ENCODE measurements at places on chromosomes 16 and 17. TPM values are rescaled to one million over a fixed set of nuclear protein-coding genes. Genes with fewer than 3 reads are reported as not detected.

Gene GLP2R
- total RNA-seq = not detected

Gene ADAMTS18
- not detected for total RNA-seq

Gene FNDC8
- not detected for total RNA-seq

Gene IRX5
- 4.5 TPM for total RNA-seq

Gene CPNE7
- 17.6 TPM for total RNA-seq

Gene RPA1
- 84.3 TPM for total RNA-seq

Gene CSF3
- total RNA-seq = 0.22 TPM

Gene TBC1D3C
- total RNA-seq = 1.6 TPM

DNA sequence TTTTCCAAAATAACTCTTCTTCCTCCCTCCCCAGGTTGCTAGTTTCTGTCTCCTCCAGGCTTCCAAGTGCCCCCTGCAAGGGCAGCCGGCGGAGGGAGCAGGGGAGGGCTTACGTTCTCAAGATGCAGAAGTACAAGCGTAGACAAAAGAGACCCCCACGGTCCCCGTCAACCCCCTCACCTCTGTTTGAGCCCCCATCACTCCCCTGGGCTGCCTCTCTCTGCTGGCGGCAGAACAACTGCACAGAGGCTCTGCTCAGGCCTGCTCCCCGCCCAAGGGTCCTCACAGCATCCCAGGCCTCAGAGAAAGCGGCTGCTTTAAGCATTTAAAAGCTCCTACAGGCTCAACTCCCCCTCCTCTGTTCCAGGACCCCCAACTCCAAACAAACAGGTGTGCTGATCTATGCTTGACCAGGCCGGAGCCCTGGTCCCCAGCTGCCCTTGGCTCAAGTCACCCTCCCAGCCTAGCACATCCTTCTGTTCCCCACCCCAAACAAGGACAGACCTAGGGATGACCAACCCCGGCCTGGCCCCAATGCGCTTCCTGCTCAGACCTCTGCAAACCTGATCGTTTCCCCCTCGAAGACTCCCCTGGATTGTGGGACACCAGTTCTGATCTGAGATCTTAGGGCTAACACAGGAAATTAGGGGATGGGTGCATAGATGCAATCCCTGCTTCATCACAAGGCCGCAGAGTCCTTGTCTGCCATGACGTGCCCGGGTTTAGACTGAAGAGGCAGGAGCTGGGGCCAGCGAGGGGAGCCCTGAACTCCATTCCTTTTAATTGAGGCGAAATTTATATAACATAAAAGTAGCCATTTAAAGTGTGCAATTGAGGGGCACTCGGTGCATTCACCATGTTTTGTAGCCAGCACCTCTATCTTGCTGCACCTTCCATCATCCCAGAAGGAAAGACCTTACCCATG lies 17.2 kb upstream of the RBFOX3 start:
- no peak overlapping the region for H3K4me3 ChIP-seq
- no peaks in the 10 kb centered on the region for H3K4me1 ChIP-seq
- H3K27ac ChIP-seq = no peak overlapping the region
- peaks cover 34% of the 10 kb centered on the region for H3K27me3 ChIP-seq

GRCh38 chr17:60602385-60602742 lies 2.4 kb downstream of the PPM1D start:
- H3K27me3 ChIP-seq = peaks cover 2% of the 10 kb centered on the region
- peaks cover 4% of the 10 kb centered on the region for H3K36me3 ChIP-seq
- peak overlapping the region; percentile 90 for H3K4me3 ChIP-seq
- peaks cover 60% of the 10 kb centered on the region for H3K4me1 ChIP-seq

GRCh38 chr17:73940511-73940910 lies 263.0 kb upstream of the RPL38 start:
- no peaks in the 10 kb centered on the region for H3K4me1 ChIP-seq
- no peak for DNase-seq
- H3K27ac ChIP-seq = no peak overlapping the region
- peaks cover 1% of the 10 kb centered on the region for H3K27me3 ChIP-seq

GRCh38 chr17:39611401-39612112 lies 3.8 kb upstream of the NEUROD2 start:
- DNase-seq = no peak
- no peaks in the 10 kb centered on the region for H3K4me1 ChIP-seq
- no peak overlapping the region for H3K4me3 ChIP-seq

DNA sequence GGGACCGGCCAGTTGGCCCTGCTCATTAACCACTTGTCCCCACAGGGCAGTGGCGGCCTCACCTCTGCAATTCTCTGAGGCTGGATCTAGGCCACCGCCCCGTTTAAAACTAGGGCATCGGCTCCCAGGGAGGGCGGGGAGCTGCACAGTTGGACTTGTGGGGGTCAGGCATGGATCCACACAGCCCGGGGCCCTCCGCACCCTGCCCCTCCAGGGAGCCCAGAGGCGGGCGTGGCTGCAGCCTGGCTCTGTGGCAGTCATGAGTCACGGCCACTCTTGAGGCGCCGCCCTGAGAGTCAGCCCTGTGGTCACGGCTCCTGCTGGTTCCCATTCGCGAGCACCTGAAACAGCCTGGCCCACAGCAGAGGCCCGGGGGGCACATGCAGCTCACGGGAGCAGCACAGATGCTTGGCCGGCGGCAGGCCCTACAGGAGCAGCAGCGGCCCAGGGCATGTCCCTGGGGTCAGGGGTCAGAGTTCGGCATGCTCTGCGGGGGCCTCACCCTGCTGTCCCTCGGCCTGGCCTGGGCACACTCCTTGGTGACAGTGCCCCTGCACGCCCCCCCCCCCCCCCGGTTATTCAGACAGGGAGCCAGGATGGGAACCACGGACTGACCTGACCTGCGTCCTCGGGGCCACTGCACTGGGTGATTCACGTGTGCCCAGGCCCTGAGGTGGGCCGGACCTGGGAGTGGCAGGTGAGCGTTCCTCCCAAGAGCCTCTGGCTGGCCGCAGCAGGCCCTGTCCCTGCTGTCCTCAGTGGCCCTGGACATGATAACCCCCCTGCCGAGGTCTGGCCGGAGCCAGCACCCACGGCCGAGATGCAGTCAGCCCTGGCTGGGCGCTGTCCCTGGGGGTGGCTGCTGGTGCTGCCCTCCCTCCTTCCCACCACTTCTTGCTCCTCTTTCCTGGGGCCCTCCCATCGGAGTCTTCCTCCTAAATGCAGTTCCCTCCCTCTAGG lies 8.2 kb downstream of the CAPN15 start:
- no peaks in the 10 kb centered on the region for H3K36me3 ChIP-seq
- peak; percentile 57 for DNase-seq
- H3K27ac ChIP-seq = peak overlapping the region; percentile 72

- H3K4me3 ChIP-seq = no peak overlapping the region
- H3K27me3 ChIP-seq = peaks cover 7% of the 10 kb centered on the region
- no peaks in the 10 kb centered on the region for H3K36me3 ChIP-seq
- H3K4me1 ChIP-seq = peaks cover 8% of the 10 kb centered on the region
- peak; percentile 27 for DNase-seq
Observed at GRCh38 chr17:68089881-68090280, 54.3 kb downstream of the KPNA2 start.

- DNase-seq = no peak
- H3K4me1 ChIP-seq = 0 out of 2 replicates have a peak, but pooled peaks cover 5% of the 10 kb centered on the region
- no peak overlapping the region for H3K4me3 ChIP-seq
- peaks cover 44% of the 10 kb centered on the region for H3K27me3 ChIP-seq
- no peak overlapping the region for H3K27ac ChIP-seq
Observed at GRCh38 chr17:27421111-27421510, 35.1 kb upstream of the KSR1 start.

- no peaks in the 10 kb centered on the region for H3K36me3 ChIP-seq
- no peaks in the 10 kb centered on the region for H3K4me1 ChIP-seq
- DNase-seq = no peak
- H3K27me3 ChIP-seq = peaks cover 34% of the 10 kb centered on the region
- H3K27ac ChIP-seq = no peak overlapping the region
- no peak overlapping the region for H3K4me3 ChIP-seq
Observed at GRCh38 chr16:1010251-1010650, 28.7 kb downstream of the SOX8 start.

GRCh38 chr17:69434164-69434579 lies 19.7 kb downstream of the MAP2K6 start:
- no peaks in the 10 kb centered on the region for H3K4me1 ChIP-seq
- H3K27ac ChIP-seq = no peak overlapping the region

DNA sequence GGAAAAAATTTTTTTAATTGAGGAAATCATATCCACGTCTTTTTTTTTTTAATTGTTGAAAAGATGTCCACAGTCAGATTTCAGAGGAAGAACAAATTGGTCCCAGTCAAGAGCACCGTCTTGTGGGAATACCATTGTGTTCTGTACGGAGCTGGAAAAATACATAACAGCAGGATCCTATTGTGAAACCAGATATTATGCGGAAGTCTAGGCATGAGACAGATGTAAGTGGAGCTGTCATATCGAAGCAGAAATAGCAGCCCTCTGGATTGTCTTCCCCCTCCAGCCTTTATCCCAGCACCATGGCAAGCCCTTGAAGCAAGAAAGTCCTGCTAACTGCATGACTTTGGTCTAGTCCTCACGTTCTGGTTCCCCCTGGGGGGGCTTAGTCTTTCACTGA lies 391.6 kb upstream of the ASIC2 start:
- H3K27ac ChIP-seq = no peak overlapping the region
- no peak for DNase-seq
- no peak overlapping the region for H3K4me3 ChIP-seq
- H3K27me3 ChIP-seq = peaks cover 2% of the 10 kb centered on the region
- H3K36me3 ChIP-seq = peaks cover 7% of the 10 kb centered on the region

DNA sequence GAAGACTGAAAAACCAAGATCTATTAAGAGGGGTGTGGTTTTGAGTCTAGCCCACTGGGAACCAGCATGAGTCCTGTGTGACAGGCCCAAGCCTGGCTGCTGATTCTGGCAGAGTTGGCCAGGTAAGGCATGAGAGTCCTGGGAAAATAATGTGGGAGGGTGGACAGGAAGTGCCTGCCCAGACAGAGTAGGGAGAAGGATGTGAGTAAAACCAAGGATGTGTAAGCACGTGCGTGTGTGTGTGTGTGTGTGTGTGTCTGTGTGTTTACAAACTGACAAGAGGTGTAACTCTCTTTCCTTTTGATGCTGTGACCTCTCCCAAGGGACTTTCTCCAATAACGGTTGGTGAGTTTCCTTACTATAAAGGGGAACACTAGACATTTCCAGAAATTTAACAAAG lies 15.6 kb upstream of the TEX2 start:
- no peaks in the 10 kb centered on the region for H3K36me3 ChIP-seq
- no peak for DNase-seq
- no peaks in the 10 kb centered on the region for H3K27me3 ChIP-seq
- peaks cover 18% of the 10 kb centered on the region for H3K4me1 ChIP-seq

GRCh38 chr16:57031156-57031555 lies 41.8 kb downstream of the NLRC5 start:
- no peaks in the 10 kb centered on the region for H3K27me3 ChIP-seq
- H3K36me3 ChIP-seq = peaks cover 31% of the 10 kb centered on the region
- H3K4me1 ChIP-seq = peaks cover 11% of the 10 kb centered on the region
- DNase-seq = no peak
- no peak overlapping the region for H3K4me3 ChIP-seq

GRCh38 chr16:21994856-21995465 lies 6.0 kb downstream of the PDZD9 start:
- no peaks in the 10 kb centered on the region for H3K27me3 ChIP-seq
- no peak overlapping the region for H3K4me3 ChIP-seq
- H3K36me3 ChIP-seq = no peaks in the 10 kb centered on the region
- H3K27ac ChIP-seq = no peak overlapping the region

GRCh38 chr17:72697602-72698146 lies 394.8 kb downstream of the SLC39A11 start:
- peaks cover 7% of the 10 kb centered on the region for H3K27me3 ChIP-seq
- peaks cover 36% of the 10 kb centered on the region for H3K4me1 ChIP-seq
- DNase-seq = no peak
- H3K4me3 ChIP-seq = no peak overlapping the region
- peaks cover 10% of the 10 kb centered on the region for H3K36me3 ChIP-seq

DNA sequence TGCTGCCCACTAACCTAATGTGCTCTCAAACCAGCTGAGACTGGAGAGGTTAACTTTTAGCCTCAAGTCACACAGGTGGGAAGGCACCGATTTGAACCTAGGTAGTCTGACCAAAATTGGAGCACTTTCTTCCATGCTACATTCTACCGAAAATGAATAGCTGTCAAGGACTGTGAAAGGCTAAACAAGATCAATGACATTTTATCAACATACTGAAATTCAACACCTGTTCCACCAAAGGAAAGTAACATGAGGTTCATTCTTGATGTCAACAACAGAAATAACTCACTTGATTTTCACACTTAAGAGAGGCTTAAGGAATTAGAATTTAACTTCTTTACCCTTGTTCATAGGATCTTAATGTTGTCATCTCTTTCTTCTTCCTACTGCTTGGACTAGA lies 284.4 kb upstream of the MON1B start:
- H3K27ac ChIP-seq = no peak overlapping the region
- H3K27me3 ChIP-seq = no peaks in the 10 kb centered on the region
- H3K36me3 ChIP-seq = no peaks in the 10 kb centered on the region
- no peak for DNase-seq
- H3K4me3 ChIP-seq = no peak overlapping the region

DNA sequence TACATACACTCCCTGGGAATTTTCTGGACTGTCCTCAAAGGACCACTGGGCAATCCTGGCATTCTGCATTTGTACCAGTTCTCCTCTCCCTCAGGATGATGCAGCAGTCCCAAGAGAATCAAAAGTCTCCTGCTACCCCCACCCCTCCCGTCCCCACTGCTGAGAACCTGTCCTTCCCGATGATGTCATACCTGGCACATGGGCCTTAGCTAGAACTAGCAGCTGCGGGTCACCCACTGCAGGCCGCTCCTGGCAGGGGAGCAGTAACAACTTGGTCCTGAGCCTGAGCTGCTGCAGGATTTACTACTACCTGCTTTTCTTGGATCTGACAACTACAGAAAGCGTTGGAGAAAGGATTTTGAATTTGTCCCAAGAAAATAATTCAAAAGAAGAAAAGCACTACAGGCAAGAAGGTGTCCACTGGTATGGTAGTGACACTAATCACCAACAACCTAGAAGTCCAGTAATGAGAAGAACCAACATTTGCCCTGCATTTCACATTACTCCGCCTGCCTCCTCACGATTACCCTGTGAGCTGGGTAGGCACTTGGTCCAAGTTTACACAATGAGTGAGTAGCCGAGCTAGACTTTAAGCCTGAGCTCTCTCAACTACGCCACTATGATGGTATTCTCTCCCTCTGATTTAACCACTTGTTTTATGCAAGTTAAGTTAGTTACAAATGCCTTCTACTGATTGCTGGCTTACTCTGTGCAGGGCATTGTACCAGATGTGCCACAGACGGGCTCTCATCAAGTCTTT lies 55.3 kb upstream of the ETV4 start:
- no peak overlapping the region for H3K27ac ChIP-seq
- no peak for DNase-seq
- peaks cover 11% of the 10 kb centered on the region for H3K4me1 ChIP-seq
- peaks cover 10% of the 10 kb centered on the region for H3K27me3 ChIP-seq
- H3K4me3 ChIP-seq = no peak overlapping the region

GRCh38 chr17:65584604-65585521 lies 23.4 kb upstream of the AXIN2 start:
- no peak overlapping the region for H3K27ac ChIP-seq
- H3K4me1 ChIP-seq = no peaks in the 10 kb centered on the region
- DNase-seq = no peak
- peaks cover 13% of the 10 kb centered on the region for H3K27me3 ChIP-seq
